ENCODE measurements at places on chromosomes 5 and 9. TPM values are rescaled to one million over a fixed set of nuclear protein-coding genes. Genes with fewer than 3 reads are reported as not detected.
A peak's percentile ranks its signal among the peaks of the same experiment; 100 is the strongest.

- DNase-seq, result peak; percentile 87
Measured at GRCh38 chr9:104993291-104993963, 65.5 kb upstream of the ABCA1 start.

Gene ACOT12
- total RNA-seq, result not detected

- peak; percentile 25 for DNase-seq
Measured at GRCh38 chr9:115883467-115884329, 269.9 kb upstream of the PAPPA start.

Gene OMD
- 4.4 TPM for total RNA-seq

- no peak for DNase-seq
Measured at GRCh38 chr9:128771094-128771721, 519 bp downstream of the ZER1 start.

Gene LCP2
- 7.1 TPM for total RNA-seq

DNA sequence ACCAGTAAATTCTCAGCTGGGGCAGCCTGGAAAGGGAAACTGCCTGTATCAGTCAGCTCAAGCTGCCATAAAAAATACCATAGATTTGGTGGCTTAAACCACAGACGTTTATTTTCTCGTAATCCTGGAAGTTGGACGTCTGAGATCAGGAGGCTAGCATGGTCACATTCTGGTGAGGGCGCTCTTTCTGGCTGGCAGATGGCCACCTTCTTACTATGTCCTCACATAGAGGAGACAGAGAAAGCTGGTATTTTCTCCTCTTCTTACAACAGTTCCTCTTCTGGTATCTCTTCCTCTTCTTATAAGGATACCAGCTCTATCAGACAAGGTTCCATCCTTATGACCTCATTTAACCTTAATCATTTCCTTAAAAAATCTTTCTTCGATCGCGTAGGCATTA is 50.5 kb upstream of the RFX3 start:
- peak; percentile 37 for DNase-seq

Gene FGD3
- total RNA-seq, result 3.2 TPM

- DNase-seq, result no peak
Measured at GRCh38 chr9:93533863-93534262, 42.5 kb upstream of the PHF2 start.

DNA sequence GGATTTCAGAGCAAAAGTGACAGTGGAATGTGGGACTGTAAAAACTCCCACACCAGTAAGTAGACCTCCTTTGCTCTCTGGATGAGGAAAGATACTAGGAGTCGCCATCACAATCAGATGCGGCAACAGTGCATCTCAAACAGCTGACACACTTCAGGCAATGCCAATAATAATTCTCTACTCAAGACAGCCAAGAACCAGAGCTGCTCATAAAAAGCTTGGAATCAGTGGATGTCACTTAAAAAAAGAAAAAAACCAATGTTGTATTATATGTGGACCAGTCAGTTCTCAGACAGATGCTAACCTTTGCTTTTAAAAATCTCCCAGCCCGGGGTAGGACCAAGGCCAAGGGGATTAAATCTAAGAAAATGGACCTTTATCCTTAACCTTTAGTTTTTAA is 185.0 kb downstream of the GNA14 start:
- no peak for DNase-seq

DNA sequence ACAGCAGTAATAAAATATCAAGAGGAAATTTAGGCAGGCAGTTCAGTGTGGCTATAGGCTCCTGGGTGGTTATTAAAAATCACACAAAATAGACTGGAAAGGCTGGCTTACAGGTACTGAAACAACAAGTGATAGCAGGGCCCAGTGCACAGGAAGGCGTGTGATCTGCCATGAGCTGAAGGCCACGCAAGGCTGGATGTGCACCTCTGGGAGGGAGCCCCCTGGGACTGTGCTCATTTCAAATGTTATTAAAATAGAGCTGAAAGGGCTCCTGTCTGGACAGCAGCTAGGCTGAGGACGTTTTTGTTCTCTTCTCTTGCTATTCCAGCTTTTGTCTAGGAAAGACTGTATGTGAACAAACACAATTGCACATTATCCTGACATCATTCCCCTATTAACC is 324.3 kb upstream of the RFX3 start:
- no peak for DNase-seq

DNA sequence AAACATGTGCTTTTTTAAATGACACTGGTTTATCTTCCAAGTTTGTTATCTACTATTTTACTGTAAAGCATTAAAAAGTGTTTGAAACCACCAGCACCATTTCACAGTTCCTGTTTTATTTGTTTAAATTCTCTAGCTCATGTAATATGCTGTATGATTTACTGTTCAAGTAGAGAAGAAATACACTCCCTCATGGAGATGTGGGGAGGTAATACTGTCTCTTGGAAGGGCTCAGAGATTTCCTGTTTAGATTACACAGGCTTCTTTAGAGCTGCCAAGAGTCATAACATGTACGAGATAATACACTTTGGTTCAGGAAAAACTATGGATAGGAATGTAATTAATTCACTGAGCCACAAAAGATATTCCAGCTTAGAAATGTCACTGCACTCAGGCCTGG is 135.0 kb upstream of the CCDC152 start:
- no peak for DNase-seq

DNA sequence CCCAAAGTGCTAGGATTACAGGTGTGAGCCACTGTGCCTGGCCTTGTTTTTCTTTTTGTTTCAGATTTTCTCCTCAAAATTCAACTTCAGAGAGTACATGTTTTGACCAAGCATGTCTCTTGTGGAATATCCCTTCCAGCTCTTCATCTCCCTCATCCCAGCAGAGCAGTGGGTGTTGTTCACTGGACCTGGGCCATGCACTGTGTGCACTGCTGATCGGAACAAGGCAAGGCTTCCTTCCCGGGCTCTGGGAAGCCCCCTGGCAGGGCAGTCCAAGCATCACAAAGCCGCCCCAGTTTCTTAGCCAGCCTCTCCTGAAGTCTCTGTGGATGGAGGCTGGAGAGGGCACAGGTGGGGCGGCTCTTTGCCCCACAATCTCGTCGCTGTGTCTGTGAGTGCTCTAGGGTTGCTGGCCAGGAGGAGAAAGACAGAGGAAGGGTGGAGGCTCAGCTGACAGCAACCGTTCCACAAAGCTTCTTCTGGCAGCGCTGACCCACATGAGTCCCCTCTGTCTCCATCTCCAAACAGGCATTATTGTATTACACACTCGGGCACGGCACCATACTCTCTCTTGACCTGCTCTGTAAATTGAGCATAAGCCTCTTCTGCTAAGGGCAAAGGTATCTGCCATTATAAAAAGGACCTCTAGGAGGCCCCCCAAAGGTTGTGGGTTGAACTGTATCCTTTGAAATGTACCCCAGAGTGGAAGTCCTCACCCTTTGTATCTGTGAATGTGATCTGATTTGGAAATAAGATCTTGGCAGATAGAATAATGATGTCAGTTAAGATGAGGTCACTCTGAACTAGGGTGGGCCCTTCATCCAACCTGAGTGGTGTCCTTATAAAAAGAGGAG is 89.6 kb downstream of the TARS1 start:
- DNase-seq, result peak; percentile 39

- DNase-seq, result no peak
Measured at GRCh38 chr9:36204906-36205547, 14.3 kb downstream of the CLTA start.

GRCh38 chr5:10264604-10265003 is 14.5 kb downstream of the CCT5 start:
- no peak for DNase-seq

DNA sequence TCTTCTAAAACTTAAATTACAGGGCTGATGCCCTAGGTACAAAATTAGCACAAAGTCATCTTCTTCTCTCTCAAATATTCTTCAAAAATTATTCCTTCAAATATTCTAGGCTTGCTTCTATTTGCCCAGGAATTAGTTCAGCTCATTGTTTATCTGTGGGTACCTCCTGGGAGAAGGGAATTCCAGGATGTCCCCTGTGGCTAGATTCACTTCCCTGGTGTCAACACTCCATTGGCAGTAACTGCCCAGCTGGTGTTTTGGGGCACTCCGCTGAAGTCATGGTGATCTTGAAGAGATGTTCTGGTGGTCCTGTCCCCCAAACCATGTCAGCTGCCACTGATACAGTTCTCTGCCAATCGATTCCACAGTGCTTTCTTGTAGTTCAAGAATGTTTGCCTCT is 26.2 kb upstream of the TGFBR1 start:
- DNase-seq, result no peak

- no peak for DNase-seq
Measured at GRCh38 chr9:117523531-117524153, 108.8 kb upstream of the ASTN2 start.

DNA sequence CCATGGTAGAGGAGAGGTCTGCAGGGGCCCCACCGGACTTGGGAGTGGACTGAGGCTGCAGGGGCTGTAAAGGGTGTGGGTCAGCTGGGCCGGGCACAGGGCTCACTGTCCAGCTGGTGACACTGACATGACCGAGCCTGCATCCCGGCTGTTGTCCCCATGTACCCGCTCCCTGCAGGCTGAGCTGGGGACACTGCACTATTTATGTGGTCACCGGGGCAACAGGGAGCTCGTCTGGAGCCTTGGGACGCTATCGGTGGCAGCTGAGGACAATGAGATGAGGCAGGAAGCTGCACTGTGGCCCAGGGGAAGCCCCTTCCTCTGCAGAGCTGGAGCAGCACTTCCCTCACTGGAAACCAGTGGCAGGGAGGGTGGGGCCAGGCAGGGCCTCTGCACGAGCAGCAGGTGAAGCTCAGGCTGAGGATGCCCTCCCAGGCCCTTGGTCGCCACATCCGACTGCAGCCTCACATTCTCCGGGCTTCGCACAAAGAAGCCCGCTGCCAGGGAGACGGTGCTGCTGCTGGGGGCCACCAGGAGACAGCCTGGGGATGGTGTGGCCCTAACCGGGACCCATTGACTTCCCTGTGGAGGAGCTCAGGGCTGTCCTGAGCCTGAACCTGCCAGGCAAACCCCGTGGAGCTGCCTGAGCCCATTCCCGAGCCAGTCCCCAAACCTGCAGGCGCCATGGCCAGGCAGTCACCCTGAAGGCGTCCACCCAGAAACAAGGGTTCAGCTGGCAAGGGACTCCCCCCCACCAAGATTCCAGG is 26.4 kb downstream of the ZDHHC11B start:
- peak; percentile 85 for DNase-seq

GRCh38 chr9:115551396-115551795 is 433.4 kb upstream of the TNC start:
- DNase-seq, result no peak

DNA sequence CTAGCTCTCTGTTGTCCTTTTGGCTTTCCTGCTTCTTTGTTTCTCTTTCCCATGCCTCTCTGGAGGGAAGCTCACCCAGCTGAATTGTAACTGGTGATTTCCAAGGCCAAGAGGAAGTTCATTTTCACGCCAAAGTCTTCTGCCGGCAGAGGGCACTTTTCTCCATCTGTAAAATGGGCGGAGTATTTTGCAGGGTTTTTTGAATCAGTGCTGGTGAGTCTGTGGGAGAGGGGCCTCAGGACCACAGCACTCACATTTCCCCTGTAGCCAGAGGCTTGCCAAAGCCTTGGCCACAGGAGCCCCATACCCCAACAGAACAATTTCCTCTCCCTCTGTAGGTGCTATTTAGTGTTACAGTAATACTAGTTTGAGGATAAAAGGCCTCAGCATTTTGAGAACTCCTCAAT is 42.3 kb upstream of the MATR3 start:
- no peak for DNase-seq

- DNase-seq, result no peak
Measured at GRCh38 chr5:56567278-56567677, 248.1 kb upstream of the MAP3K1 start.

- DNase-seq, result no peak
Measured at GRCh38 chr5:134114886-134115805, 665 bp downstream of the TCF7 start.

DNA sequence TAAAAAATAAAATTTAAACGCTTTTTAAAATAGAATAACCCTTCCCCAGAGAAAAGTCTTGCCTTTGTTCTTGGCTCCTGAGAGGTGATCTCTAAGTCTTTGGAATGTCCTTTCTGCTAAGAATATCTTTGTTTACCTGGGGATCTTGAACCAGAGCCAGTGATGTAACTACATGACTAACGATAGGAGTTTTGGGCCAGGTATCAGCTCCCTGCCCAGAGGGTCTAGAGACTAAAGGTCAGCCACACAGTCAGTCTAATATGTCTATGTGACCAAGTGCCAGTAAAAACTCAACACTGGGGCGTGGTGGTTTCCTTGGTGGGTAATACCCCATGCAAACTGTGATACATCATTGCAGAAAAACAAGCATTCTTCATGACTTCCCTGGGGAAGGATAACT is 1351.9 kb upstream of the C9orf72 start:
- DNase-seq, result no peak

DNA sequence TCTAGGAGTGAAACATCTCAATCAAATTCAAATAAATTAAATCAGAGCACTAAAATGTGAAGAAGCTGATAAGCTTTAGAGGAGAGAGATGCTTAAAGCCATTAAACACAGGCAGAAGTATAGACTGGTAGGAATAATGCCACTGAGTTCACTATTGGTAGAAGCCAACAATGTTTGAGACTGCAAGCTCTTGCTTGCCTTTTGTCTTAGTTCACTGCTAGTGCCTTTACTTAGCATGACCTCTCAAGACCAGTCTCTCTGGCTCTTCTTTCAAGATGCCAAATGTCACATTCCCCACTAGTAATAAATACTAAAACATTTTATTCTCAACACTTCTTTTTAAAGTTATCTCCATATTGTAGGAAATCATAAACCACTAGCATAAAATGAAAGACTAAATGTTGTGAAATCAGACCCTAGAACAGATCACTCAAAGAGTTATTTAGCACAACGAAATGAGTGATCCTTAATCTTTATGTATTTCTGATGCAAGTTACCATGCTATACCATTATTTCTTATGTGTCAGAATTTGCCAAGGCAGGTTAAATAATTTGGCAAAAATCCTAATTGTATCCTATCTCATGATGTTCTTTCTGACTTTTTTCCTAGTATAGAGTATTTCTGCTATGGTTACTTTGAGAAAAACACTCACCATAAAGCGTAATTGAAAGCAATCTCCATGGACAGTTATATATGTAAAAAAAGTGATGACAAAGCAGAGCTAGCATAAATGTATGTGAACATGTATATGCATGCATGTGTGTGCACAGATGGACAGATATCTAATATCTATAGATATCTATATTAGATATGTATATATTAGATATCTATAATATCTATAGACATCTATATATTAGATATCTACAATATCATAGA is 57.5 kb downstream of the PJA2 start:
- DNase-seq, result no peak

Gene SH3TC2
- total RNA-seq, result 15.7 TPM

Gene ORM2
- total RNA-seq, result not detected

DNA sequence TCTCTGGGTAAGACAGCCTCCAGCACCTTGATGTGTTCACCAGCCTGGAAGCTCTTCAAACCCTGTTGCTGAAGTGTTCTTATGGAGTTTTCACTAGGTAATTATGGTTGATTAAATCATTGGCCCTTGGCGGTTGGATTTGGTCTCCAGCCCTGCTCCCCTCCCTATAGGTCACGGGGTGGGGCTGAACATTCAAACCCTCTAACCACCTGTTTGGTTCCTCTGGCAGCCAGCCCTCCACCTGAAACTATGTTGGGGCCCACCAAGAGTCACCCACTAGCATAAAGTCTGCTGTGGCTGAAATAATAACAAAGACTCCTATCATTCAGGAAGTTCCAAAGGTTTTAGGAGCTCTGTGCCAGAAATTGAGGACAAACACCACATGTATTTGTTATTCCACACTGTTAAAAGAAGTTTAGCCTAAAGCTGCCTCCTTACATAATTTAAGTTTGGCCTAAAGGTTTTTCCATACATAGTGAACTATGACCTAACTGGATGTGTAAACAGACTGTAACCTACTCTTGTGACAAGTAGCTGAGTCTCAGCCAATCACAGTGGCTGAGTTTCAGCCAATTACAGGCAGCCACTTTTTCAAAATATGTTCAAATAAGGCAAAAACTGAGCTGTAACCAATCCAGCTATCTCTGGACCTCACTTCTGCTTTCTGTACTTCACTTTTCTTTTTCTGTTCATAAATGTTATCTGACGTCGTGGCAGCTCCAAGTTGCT is 34.8 kb downstream of the TMEM252 start:
- peak; percentile 31 for DNase-seq

Data from left ventricle myocardium superior (tissue), 1 donor.